ENCODE measurements at places on chromosomes 6 and 20.

- DNase-seq, result no peak
Measured at GRCh38 chr6:32393665-32394420, 13.1 kb downstream of the BTNL2 start.

- no peak for DNase-seq
Measured at GRCh38 chr6:69732640-69733039, 64.2 kb downstream of the LMBRD1 start.

- DNase-seq, result no peak
Measured at GRCh38 chr20:42173440-42173839, 555.3 kb upstream of the CHD6 start.

DNA sequence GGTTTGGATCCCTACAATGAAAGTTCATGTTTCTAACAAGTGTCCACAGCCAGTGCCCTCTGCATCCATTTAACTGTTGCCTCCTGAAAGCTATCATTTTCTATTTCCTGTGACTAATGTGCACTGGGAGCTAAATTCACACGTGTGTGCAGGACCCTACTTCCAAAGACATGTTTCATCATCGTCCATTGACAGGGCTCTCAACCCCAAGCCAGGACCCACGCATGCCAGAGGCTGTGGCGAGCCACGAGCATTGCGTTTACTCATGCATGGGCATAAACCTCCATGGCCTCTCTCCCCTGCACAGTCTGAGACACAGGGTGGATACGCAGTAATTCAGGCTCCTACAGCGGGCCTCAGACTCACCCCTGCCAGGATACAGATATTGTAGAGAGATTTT, 153.2 kb downstream of the MAFB start:
- DNase-seq, result no peak

DNA sequence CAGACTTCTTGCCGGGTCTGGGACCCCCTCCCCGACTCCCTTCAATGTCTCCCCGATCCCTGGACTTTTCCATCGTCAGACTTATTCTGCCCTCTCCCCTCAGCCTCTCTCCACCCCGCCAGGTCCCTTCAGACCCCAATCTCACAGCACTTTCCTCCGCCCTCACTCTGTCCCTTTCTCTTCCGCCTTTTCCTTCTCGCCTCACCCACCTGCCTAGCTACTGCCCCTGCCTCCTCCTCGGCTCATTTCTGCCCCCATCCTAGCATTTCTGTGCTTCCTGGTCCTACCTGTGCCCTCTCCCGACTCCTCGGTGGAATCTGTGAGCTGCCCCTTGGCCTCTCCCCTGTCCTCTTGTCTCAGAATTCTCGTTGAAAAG, 616 bp downstream of the CHMP4B start:
- peak; percentile 18 for DNase-seq
